Left lung (tissue), 14 donors: ENCODE measurements at places on chromosomes 4 and X. TPM values are rescaled to one million over a fixed set of nuclear protein-coding genes. Genes with fewer than 3 reads are reported as not detected.
A peak's percentile ranks its signal among the peaks of the same experiment; 100 is the strongest.

GRCh38 chrX:13298836-13299235 is 21.0 kb downstream of the ATXN3L start:
- H3K4me1 ChIP-seq = no peaks in the 10 kb centered on the region
- no peak overlapping the region for H3K4me3 ChIP-seq
- H3K36me3 ChIP-seq = no peaks in the 10 kb centered on the region
- peaks cover 4% of the 10 kb centered on the region for H3K27me3 ChIP-seq
- no peak overlapping the region for H3K27ac ChIP-seq
- DNase-seq = no peak

DNA sequence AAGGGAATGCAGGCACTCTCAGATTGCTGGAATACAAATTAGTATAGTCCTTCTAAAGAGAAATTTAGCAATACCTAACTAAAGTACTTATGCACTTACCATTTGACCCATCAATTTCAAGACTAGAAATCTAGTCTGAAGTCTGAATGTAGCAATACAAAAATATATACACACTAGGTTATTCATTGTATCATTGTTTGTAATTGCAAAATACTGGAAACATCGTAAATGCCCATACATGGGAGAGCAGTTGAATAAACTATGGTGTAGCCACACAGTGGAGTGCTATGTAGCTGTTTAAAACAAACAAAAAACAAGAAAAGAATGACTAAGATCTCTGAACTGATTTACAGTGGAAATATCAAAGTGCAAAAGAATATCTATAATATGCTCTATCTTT is 346.4 kb downstream of the ZNF674 start:
- no peaks in the 10 kb centered on the region for H3K4me1 ChIP-seq
- H3K36me3 ChIP-seq = no peaks in the 10 kb centered on the region
- no peak overlapping the region for H3K27ac ChIP-seq
- no peak for DNase-seq
- no peaks in the 10 kb centered on the region for H3K27me3 ChIP-seq

DNA sequence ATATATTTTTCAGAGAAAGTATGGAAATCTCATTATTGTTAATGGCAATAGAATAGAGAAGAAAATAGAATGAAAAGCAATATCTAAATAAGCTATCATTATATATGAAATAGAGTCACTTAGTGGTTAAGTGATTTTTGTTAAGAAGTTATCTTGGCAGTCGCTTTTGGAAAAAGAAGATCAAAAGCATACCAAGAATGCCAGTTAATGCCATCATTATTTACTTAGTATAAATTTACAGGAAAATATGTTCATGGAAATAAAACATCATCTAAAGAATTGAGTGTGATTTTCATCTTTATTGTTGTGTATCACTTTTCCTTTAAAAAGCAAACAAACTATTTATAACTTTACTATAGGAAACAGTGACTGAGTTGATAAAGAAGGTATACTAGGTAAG is 85.3 kb upstream of the GPR101 start:
- DNase-seq = no peak
- no peaks in the 10 kb centered on the region for H3K27me3 ChIP-seq
- H3K4me3 ChIP-seq = no peak overlapping the region
- H3K36me3 ChIP-seq = no peaks in the 10 kb centered on the region
- H3K27ac ChIP-seq = no peak overlapping the region
- H3K4me1 ChIP-seq = no peaks in the 10 kb centered on the region

DNA sequence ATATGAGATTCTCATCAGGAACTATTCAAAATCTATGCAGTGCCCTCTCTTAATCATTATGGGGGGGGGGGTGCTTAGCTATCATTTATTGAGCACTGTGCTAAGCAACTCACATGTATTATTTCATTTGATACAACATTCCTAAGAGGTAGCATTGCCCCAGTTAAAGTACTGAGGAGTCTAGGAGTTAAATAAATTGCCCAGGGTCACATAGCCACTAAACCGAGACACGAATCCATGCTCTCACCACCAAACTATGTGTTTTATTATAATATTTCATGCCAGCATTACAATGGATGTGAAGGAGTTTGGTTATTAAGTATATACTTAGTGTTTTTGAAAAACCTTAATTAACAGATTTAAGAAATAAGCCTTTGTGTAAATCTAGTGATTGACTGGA is 131.4 kb downstream of the CBR4 start:
- peaks cover 3% of the 10 kb centered on the region for H3K36me3 ChIP-seq
- H3K27ac ChIP-seq = peak overlapping the region; percentile 57
- H3K27me3 ChIP-seq = peaks cover 39% of the 10 kb centered on the region
- H3K4me1 ChIP-seq = no peaks in the 10 kb centered on the region
- no peak overlapping the region for H3K4me3 ChIP-seq
- DNase-seq = no peak

DNA sequence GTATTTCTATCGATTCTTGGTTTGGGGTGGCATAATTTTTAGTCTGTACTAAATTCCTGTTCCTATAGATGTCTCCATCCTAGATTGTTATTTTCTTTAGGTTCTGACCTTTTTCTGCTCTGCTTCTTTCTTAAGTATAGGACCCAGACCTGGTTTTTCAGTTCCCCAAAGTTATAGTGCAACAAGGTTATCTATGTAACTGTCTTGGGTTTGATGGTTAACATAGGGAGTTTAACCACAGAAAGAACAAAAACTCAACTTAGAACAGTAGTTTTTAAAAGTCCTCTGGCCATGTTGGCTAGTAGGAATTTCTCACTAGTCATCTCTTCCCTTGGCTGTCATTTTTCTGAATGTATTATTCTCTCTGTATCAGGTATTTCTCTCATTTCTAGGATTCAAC is 38.8 kb upstream of the MAD2L1 start:
- no peak overlapping the region for H3K4me3 ChIP-seq
- H3K27ac ChIP-seq = no peak overlapping the region
- no peak for DNase-seq
- H3K27me3 ChIP-seq = no peaks in the 10 kb centered on the region
- H3K4me1 ChIP-seq = no peaks in the 10 kb centered on the region

The XAGE2 gene
- total RNA-seq = 3.1 TPM

- no peak for DNase-seq
- no peaks in the 10 kb centered on the region for H3K4me1 ChIP-seq
- no peak overlapping the region for H3K4me3 ChIP-seq
- no peaks in the 10 kb centered on the region for H3K36me3 ChIP-seq
These were observed 17.2 kb upstream of the POLA1 start for GRCh38 chrX:24676403-24677024.

DNA sequence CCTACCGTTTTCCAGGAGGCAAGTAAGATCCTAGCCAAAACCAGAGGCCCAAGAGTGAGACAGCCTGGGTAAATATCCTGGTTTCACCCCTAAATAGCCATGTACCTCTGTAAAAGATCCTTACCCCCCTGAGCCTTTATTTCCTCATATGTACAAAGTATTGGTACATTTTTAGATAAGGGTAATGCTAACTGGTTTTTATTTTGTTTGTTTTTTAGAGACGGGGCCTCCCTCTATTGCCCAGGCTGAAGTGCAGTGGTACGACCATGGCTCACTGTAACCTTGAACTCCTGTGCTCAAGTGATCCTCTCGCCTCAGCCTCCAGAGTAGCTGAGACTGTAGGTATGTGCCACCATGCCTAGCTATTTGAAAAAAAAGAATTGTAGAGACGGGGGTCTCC is 29.4 kb downstream of the SERPINA7 start:
- no peak overlapping the region for H3K4me3 ChIP-seq
- no peak for DNase-seq
- H3K4me1 ChIP-seq = no peaks in the 10 kb centered on the region

GRCh38 chr4:83029688-83030087 is 5.3 kb upstream of the COPS4 start:
- no peak for DNase-seq
- H3K4me1 ChIP-seq = no peaks in the 10 kb centered on the region
- H3K27ac ChIP-seq = no peak overlapping the region
- no peak overlapping the region for H3K4me3 ChIP-seq
- H3K27me3 ChIP-seq = no peaks in the 10 kb centered on the region

The TEX13C gene
- total RNA-seq = not detected

GRCh38 chrX:75229774-75230173 is 44.1 kb upstream of the UPRT start:
- no peak overlapping the region for H3K4me3 ChIP-seq
- H3K27me3 ChIP-seq = no peaks in the 10 kb centered on the region
- no peak for DNase-seq
- no peak overlapping the region for H3K27ac ChIP-seq

DNA sequence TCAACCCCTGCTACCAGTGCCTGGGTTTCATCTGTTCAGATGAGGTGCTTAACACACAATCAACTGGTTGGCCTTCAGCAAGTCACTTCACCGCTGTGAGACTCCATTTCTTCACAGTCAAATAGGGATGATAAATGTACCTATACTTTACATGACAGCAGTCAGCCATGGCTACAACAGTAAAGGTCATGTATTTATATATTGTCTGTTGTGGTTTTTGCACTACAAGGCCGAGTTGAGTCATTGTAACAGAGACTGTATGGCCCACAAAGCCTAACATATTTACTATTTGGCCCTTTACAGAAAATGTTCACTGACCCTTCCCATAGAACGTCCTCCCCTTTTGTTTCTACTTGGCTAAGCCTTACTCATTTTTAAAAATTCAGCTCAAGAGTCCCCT is 404.6 kb upstream of the F9 start:
- H3K27ac ChIP-seq = no peak overlapping the region
- no peaks in the 10 kb centered on the region for H3K4me1 ChIP-seq
- no peaks in the 10 kb centered on the region for H3K36me3 ChIP-seq
- no peaks in the 10 kb centered on the region for H3K27me3 ChIP-seq
- DNase-seq = no peak

DNA sequence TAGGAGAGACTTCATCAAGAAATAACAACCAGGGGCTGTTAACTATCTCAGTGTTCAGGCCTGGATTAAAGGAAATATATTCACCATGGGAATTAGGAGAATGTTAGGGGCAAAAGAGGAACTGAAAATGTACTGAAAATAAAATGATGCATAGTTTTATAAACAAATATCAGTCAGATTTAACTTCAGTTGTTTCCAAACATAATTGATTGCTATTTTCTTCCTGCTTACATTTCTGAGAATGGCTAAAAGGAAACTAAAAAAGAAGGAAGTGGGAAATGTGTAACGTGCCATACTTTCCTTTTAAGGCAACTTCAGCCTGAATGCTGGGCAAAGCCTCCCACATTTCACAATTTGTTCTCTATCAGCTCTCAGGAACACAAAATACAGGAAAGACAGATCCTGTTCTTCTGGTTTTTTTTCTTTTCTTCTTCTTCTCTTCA is 178.1 kb downstream of the MAML3 start:
- H3K27me3 ChIP-seq = no peaks in the 10 kb centered on the region
- H3K4me1 ChIP-seq = peaks cover 64% of the 10 kb centered on the region
- H3K4me3 ChIP-seq = no peak overlapping the region
- H3K36me3 ChIP-seq = no peaks in the 10 kb centered on the region
- H3K27ac ChIP-seq = peak overlapping the region; percentile 92

The UCP1 gene
- not detected for total RNA-seq

DNA sequence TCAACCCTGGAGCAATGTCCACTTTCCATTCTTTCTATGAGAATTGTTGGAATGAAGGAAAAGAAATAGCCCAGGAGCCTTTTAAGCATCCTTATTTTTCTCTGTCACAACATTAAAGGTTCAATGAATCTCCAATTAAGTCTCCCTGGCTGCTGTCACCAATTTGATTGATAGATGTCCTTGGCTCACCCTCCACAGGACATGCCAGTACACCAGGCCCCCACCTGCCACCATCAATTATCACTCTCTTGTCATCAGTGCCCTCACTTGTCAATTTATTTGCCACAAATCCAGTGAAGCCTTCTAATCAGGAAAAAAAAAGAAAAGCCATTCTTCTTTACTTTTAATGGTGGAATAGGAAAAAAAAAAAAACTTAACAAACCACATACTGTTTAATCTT is 453.6 kb downstream of the CENPC start:
- no peak for DNase-seq
- H3K36me3 ChIP-seq = no peaks in the 10 kb centered on the region
- H3K27ac ChIP-seq = no peak overlapping the region
- no peak overlapping the region for H3K4me3 ChIP-seq
- no peaks in the 10 kb centered on the region for H3K4me1 ChIP-seq

GRCh38 chrX:17226736-17227135 is 148.3 kb upstream of the NHS start:
- H3K4me3 ChIP-seq = no peak overlapping the region
- no peak for DNase-seq
- no peaks in the 10 kb centered on the region for H3K36me3 ChIP-seq
- no peak overlapping the region for H3K27ac ChIP-seq
- no peaks in the 10 kb centered on the region for H3K27me3 ChIP-seq
- H3K4me1 ChIP-seq = no peaks in the 10 kb centered on the region

GRCh38 chr4:94676970-94677369 is 80.8 kb upstream of the BMPR1B start:
- no peaks in the 10 kb centered on the region for H3K27me3 ChIP-seq
- no peak for DNase-seq
- H3K36me3 ChIP-seq = no peaks in the 10 kb centered on the region
- H3K4me3 ChIP-seq = no peak overlapping the region
- no peak overlapping the region for H3K27ac ChIP-seq

DNA sequence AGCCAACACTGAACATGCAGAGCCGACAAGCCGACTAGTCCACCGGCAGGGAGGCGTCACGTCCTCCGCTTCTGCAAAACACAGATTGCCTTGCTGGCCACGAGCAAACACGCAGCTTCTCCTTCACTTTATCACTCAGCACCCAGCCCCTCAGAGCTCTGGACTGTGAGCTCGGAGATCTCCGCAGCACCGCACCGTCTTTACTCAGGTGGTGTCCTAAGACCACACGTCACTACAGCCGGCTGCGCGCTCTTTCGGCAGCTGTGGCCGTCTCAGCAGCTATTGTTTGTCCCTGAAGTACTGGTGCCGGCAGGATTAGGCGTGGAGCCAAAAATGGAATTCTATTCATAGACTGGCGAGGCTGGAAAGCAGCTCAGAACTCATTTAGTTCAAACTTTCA is 72.0 kb downstream of the FAT1 start:
- H3K36me3 ChIP-seq = no peaks in the 10 kb centered on the region
- no peak overlapping the region for H3K4me3 ChIP-seq
- H3K27ac ChIP-seq = no peak overlapping the region
- no peaks in the 10 kb centered on the region for H3K27me3 ChIP-seq
- no peaks in the 10 kb centered on the region for H3K4me1 ChIP-seq

The DOK7 gene
- 6.3 TPM for total RNA-seq
